ENCODE measurements at places on chromosomes 1 and 21. TPM values are rescaled to one million over a fixed set of nuclear protein-coding genes. Genes with fewer than 3 reads are reported as not detected.

Gene CATSPERE
- total RNA-seq, result 0.73 TPM

Gene LAMB3
- 40.1 TPM for total RNA-seq

Gene ANKRD34A
- 0.98 TPM for total RNA-seq

Gene FCRL4
- not detected for total RNA-seq

Gene PRR9
- total RNA-seq, result 0.23 TPM

Gene HNRNPCL1
- total RNA-seq, result not detected

Gene HNRNPR
- 60.1 TPM for total RNA-seq

Gene F13B
- total RNA-seq, result not detected

Gene CRP
- total RNA-seq, result not detected

Gene GNG4
- total RNA-seq, result under 0.01 TPM

Gene FAM72B
- 1.3 TPM for total RNA-seq

Gene RABIF
- total RNA-seq, result 4.9 TPM

Gene LRRC53
- total RNA-seq, result not detected

Gene ACTL8
- total RNA-seq, result 0.07 TPM

Gene PDZK1IP1
- 0.26 TPM for total RNA-seq

Gene PCP4L1
- 0.26 TPM for total RNA-seq

Gene TRIM58
- total RNA-seq, result 0.13 TPM

Gene OR2L5
- total RNA-seq, result not detected

Gene FAM177B
- not detected for total RNA-seq

Gene MYBPH
- total RNA-seq, result not detected

All from smooth muscle cell of the pulmonary artery (primary cell).